ENCODE measurements at places on chromosomes 1 and 21. TPM values are rescaled to one million over a fixed set of nuclear protein-coding genes. Genes with fewer than 3 reads are reported as not detected.

Gene OR2T35
- not detected for total RNA-seq

Gene NOC2L
- total RNA-seq: 105 TPM

DNA sequence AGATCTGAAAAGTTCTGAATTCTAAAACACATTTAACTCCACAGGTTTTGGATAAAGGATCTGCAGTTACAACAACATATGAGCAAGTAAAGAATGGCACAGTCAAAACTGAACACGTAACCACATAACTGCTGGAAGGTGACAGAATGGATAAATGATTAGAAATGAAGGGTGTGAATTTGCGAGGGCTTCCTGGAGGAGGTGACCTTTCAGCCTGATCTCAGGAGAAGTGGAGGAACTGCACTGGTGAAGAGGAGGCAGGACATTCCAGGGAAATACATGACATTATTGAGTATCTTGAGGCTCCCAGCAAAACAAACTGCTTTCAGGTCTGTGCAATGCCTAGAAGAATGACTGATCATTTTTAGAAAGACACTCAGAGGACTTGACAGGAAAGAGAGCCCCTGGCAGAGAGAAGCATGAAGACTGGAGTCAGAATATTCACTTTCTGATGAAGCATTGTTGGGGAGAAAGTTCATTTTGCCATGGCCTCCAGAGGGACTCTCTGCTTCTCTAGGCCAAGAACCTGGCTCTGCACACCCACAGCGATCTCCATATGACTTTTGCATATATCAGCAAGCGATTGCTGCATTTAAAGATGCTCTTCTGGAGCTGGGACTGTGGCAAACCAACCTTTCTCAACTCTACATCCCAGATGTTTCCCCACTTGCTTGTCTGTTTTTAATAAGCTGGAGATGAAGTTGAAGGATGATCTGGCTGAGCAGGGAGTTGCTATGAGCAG is 122.7 kb upstream of the FAM78B start:
- H3K27me3 ChIP-seq: no peaks in the 10 kb centered on the region
- H3K4me1 ChIP-seq: no peaks in the 10 kb centered on the region
- H3K4me3 ChIP-seq: no peak overlapping the region
- no peak for DNase-seq

- H3K36me3 ChIP-seq: peaks cover 17% of the 10 kb centered on the region
- peak overlapping the region; percentile 89 for H3K27ac ChIP-seq
- H3K4me1 ChIP-seq: peaks cover 7% of the 10 kb centered on the region
These were observed 345 bp downstream of the SLX9 start for GRCh38 chr21:44940116-44940631.

DNA sequence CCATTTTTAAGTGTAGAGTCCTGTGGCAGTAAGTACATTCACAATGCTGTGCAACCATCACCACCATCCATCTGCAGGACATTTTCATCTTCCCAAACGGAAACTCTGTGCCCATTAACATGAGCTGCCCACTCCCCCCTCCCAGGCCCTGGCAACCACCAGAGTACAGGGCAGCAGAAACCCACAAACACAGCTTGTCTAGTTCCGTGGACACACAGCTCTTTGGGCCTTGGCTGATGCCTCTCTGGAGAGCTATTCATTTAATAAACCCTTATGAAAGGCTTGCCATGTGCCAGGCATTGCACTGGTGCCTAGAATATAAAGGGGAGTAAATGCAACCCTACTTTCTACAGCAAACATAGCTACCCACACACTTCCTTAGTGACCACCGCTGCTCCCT is 28.0 kb downstream of the STUM start:
- no peaks in the 10 kb centered on the region for H3K36me3 ChIP-seq
- H3K4me3 ChIP-seq: no peak overlapping the region
- H3K27ac ChIP-seq: no peak overlapping the region
- DNase-seq: no peak

DNA sequence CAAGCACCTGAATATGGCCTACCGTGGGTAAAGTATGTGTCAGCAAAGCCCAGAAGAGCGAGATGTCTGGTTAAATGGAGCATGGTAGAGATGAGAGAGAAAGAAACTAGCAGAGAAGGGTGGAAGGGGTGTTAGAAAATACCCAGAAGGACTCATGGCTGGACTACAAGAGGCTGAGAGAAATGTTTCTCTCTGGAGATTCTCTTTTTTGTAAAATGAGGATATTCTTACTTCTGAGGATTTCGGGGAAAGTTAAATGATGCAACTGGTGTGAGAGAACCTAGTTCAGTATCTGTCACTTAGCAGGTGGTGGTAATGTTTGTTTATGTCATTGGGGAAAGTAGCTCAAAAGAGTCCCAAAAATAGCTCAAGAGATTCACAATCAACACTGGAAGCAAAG is 7.2 kb upstream of the EPS15 start:
- H3K27ac ChIP-seq: no peak overlapping the region
- H3K4me1 ChIP-seq: no peaks in the 10 kb centered on the region
- DNase-seq: no peak
